CD4-positive, CD25-positive, alpha-beta regulatory T cell (primary cell): ENCODE measurements at places on chromosomes 7 and 10.

GRCh38 chr7:83786858-83787257 is 137.9 kb upstream of the SEMA3E start:
- DNase-seq, result no peak

GRCh38 chr7:2632733-2633537 is 1.1 kb downstream of the TTYH3 start:
- DNase-seq, result peak; percentile 46

DNA sequence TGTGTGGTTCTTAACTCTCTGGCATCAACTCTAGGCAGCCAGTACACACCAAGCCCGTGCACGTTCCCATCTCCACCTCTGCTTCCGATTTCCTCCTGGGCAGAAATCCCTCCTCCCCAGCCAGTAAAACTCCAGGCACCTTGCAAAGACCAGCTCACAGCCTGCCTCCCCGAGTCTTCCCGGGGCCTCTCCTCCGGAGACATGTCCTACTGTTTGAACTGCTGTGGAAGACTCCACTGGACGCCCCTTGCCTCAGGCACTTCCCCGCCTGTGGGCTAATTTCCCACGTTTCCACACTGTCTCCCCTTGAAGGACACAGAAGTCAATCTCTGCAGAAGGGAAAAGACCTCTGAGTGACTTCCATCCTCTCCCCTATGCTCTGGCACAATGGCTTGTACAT is 210.7 kb upstream of the FRMD4A start:
- no peak for DNase-seq

- DNase-seq, result no peak
Observed at GRCh38 chr7:136551618-136552017, 316.8 kb upstream of the CHRM2 start.

- no peak for DNase-seq
Observed at GRCh38 chr10:56653289-56653688, 292.2 kb upstream of the ZWINT start.

DNA sequence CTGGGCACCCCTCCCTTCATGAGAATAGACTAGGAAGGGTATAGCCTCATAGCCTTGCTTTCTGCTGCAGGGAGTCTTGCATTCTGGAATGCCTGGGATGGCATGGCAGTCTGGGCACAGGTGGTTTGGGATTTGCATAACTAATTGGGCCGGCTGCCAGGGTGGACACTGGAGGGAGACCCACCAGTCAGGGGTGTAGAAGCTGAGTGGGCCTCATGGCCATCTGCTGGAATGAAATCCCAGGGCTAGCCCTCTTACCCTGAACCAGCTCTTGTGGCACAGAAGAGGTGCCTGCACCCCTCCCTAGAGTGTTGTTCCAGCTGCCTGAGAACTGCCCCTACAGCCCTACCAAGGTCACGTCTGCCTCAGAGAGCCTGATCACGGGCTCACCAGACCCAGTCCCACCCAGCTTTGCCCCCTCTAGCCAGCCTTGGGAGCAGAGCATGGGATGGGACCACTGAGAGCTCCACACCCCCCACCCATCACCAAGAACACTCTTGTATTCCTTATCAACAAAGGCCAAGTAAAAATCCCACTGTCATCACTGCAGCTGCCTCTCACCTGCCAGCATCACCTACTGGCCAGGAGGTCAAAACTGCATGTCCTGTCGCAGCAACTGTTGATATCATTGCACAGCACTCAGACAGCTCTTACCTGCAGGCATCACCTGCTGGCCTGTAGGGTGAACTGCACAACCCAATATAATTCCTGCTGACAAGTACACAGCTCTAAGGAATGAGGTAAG is 148.9 kb downstream of the ZEB1 start:
- no peak for DNase-seq

- DNase-seq, result no peak
Observed at GRCh38 chr10:22363305-22363704, 18.0 kb downstream of the SPAG6 start.

GRCh38 chr7:21908746-21909145 is 37.0 kb downstream of the CDCA7L start:
- DNase-seq, result no peak

DNA sequence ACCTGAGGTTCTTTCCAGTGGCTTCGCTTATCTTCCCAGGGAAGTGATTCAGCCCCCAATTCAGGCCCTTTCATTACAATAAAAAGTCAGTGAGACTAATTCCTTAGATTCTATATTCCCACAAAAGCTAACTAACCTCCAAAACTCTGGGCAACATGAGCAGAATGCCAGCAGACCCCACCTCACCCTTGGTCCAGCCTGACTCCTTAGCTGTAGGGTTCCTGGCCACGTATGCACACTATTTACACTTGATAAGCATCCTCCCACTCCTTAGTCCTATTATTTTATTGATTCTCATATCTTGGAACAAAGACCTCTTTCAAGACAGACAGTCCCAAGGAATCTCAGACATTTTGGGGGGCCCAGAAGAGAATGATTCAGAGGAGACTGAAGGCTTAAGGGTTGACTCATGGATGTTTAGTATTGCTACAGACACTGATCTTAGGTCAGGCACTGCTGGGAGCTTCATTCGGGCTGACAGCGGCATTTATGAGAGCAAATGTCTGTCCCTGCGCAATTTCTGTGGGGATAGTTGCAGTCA is 162.6 kb upstream of the GDF10 start:
- DNase-seq, result no peak

DNA sequence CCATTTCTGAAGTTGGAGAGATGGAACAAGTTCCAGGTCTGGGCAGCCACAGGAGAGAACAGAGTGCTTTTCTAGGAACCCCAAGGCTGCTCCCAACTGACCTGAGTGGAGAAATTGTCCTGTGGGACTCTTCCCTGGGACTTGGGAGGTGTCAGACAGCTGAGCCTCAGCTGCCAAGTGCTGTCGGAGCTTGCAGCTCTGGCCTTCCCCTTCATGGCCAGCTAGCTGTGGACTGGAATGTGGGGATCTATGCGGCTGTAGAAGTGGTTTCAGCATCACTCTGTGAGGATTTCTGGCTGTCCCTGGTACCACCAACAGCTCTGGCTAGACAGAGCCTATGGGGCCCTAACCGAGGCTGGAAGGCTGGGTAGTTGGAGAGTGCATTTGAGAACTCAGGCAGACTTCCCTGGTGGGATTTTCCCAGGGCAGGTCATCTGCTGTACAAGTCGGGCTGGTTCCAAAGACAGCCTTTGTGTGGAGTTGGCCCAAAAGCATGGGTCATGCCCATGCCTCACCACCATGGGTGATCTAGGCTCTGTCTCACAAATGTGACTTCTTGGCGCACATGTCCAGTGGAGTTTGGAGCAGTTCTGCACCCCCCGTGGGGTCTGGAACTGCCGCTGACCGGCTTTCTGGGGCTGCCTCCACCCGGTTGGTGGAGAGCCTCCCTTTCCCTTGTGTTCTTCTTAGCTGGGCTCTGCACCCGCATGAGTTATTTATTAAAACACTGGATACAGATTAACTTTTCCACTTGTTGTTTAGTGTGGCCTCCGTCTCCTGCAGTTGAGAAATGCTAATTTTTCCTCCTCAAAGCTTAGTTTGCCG is 10.9 kb downstream of the SUFU start:
- DNase-seq, result no peak

GRCh38 chr7:116984917-116985316 is 31.6 kb downstream of the ST7 start:
- DNase-seq, result peak; percentile 57

- no peak for DNase-seq
Observed at GRCh38 chr10:4212111-4212630, 427.2 kb upstream of the KLF6 start.

DNA sequence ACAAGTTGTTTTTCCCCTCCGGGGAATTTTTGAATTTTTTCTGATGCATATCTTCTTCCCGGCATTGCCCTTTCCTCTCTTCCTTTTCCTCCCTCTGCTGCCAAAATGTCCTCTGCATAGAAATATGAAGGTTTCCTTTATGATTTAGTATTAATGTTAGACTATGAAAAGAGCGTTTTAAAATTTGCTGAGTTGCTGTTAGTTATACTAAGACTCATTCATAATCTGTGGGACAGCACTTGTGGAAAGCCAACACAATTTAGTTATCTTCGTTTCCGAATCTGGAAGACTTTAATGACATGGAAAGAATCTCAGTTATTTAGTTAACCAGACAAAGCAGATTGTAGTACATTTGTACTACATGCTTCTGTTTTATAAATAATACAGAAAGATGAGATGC is 25.0 kb downstream of the POU6F2 start:
- no peak for DNase-seq

- DNase-seq, result peak; percentile 81
Observed at GRCh38 chr10:43138757-43139241, 554 bp downstream of the CSGALNACT2 start.

DNA sequence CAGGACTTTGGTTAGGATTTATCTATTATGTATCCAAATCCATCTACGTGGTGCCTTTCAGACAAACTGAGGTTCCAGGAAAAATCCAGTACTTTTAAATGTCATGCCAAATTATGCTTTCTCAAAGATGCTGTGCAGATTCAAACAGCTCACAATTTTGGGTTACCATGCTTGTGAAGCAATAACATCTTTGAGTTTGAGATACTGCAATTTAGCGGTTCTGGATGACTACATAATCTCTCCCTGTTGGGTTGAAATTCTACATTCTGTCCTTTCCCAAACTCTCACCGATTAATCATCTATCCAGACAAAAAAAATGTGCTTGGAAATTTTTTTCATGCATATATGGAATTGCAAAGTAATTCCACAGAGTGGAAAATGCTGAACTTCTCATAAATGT is 3.5 kb downstream of the RHOBTB1 start:
- DNase-seq, result no peak

GRCh38 chr10:106182542-106182941 is 982.0 kb downstream of the SORCS1 start:
- DNase-seq, result no peak

DNA sequence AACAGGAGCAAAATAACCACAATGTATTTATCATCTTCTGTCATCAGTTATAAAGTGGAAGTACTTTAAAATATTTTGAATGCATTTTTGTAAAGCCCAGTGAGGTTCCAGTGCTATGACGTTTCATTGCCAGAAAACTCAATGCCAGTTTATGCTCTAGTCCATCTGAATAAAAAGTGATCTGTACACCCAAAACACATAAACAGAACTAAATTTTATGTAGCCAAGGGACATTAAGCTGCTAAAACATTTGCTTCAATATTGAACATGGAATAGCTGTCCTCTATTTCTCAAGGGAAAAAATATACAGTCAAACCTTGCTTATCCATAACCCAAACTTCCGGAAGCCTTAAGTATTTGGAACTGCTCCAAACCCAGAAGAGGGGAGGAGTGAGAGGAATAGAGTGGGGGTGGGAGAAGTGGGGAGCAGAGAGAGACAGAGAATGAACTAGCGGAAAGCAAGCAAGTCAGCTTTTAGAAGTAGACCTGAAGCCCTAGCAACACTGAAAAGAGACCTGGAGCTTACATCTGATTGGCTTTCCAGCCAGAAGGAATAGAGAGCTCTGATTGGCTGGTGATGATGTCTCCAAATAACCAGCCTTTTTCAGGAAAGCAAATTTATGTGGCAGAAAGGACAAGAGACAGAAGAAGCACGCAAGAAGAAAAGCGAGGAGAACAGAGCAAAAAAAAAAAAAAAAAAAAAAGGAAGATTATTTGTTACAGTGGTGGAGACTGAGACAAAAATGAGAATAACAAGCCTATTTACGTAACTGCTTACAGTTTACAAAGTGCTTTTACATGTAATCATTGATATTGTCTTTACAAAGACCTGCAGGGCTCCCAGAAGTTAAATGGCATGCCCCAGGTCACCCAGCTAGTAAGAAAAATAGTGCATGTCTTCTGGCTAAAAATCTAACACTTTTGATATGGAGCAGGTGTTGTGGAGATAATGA is 196.0 kb downstream of the RNLS start:
- no peak for DNase-seq

GRCh38 chr10:68165643-68166042 is 56.4 kb downstream of the MYPN start:
- DNase-seq, result no peak

- no peak for DNase-seq
Observed at GRCh38 chr7:88759230-88760135, at the start of gene ZNF804B. Gene ZNF804B (plus strand): TSS chr7:88759700. CDS start chr7:88759977, 277 bp downstream.

DNA sequence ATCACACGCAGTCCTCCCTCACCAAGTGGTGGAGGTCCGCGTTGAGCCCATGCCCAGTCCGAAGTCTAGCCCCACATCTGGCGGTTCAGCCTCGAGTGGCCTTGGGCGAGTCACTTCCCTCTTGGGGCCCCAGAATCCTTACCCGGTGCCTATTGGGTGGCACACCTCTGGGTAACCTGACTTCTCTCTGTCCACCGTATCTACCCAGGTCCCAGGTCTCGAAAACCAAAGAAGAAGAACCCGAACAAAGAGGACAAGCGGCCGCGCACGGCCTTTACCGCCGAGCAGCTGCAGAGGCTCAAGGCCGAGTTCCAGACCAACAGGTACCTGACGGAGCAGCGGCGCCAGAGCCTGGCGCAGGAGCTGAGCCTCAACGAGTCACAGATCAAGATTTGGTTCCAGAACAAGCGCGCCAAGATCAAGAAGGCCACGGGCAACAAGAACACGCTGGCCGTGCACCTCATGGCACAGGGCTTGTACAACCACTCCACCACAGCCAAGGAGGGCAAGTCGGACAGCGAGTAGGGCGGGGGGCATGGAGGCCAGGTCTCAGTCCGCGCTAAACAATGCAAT is 4.3 kb downstream of the EN2 start:
- DNase-seq, result no peak

DNA sequence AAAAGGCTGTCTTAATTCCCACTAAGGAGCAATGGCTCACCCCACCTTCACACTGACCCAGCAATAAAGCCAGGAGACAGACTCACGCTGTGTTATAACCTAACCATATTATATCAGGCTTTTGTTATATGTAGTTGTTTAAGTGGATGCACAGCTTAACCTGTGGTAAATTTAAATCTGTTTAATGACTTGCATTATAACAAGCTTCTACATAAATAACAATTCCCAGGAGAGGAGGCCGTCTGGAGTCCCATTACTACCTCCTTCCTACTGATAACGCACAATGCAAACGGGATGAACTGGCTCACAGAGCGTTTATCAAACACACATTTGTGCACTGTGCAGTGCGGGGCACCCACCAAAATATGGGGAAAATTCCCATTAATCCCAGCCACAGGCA is 102.1 kb upstream of the MGMT start:
- DNase-seq, result no peak

GRCh38 chr7:94971051-94971867 is 63.9 kb downstream of the PPP1R9A start:
- DNase-seq, result no peak

- DNase-seq, result no peak
Observed at GRCh38 chr10:7264313-7264756, 146.5 kb downstream of the SFMBT2 start.

- no peak for DNase-seq
Observed at GRCh38 chr10:6382081-6382480, 179.3 kb downstream of the PFKFB3 start.

- DNase-seq, result no peak
Observed at GRCh38 chr10:103977204-103977603, 10.3 kb downstream of the SLK start.
